CD4-positive, alpha-beta T cell treated with Interleukin-21 for 1 hour (primary cell): ENCODE measurements at places on chromosomes 5 and 9.

- DNase-seq: no peak
These were observed 67.2 kb upstream of the TSLP start for GRCh38 chr5:111004291-111004690.

- DNase-seq: no peak
These were observed 15.6 kb upstream of the DAB2 start for GRCh38 chr5:39440192-39440957.

DNA sequence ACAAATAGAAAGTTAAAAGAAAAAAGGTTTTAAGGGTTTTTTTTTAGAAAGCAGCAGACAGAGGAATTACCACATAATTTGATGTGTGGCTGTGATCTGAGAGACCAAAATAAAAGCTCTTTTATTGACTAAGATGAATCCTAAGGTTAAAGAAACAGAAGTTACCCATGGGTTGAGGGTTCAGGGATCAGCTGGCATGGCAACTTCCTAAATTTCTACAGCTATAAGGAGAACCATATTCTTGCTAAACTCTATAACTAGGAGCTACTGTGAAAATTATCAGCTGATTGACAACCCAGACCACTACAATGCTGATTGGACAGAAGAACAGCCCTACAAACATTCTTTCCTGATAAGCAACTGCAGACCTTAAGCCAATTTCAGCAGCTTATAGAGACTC, 40.2 kb downstream of the TMEM215 start:
- no peak for DNase-seq

DNA sequence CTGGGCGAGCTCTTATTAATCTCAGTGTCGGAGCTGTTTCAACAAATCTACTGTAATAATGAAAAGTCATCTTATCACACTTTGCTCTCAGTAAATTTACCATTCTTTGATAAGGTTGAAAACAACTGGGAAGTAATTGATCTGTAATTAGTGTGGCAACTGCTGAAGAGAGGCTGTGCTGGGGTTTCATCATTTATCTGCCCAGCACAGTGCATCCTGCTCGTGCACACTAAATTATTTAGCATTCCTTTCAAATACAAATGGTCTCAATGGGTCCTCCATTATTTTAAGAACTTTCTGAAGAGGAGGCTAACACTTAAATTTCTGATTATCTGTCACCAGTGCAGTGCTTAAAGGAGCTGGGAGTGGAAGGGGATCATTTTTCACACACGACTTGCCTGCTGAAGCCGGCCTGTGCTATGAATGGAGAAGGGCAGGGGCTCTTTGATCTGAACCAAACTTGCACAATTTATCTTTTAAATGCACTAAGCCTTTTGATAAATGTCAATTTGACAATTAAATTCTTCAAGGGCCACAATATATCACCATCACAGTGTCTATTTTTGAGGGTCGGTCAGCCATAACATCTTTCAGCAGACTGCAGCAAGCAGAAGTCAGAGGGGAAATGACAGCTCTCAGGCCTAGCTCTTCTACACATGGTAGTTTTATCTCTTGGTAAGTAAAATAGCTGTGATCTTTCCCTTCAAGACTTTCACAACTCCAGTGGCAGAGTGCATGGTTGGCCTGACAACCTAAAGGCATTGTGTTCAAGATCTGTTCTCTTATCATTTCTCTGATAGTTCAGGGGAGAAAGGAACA, 106.4 kb upstream of the EFNA5 start:
- no peak for DNase-seq

GRCh38 chr5:72494623-72495124, 12.5 kb downstream of the ZNF366 start:
- DNase-seq: no peak

DNA sequence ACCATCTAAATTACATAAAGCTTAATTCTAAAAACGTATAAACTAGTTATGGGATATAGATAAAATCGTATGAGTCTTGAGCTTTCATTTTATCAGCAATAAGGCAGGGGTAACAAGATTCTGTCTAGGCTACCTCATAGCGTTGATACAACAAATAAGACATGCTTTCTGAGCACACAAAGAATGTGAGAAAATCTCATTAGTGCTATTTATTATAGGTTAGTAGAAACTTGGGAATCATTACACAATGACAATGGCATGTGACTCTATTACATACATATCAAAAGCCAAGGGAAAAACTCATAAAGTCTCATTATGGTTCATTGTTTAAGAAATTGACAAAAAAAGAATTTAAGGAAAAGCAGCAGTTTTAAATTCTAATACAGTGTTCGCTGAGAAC, 448.6 kb downstream of the PLK2 start:
- no peak for DNase-seq

GRCh38 chr5:16570121-16570815, 46.5 kb downstream of the RETREG1 start:
- DNase-seq: no peak

DNA sequence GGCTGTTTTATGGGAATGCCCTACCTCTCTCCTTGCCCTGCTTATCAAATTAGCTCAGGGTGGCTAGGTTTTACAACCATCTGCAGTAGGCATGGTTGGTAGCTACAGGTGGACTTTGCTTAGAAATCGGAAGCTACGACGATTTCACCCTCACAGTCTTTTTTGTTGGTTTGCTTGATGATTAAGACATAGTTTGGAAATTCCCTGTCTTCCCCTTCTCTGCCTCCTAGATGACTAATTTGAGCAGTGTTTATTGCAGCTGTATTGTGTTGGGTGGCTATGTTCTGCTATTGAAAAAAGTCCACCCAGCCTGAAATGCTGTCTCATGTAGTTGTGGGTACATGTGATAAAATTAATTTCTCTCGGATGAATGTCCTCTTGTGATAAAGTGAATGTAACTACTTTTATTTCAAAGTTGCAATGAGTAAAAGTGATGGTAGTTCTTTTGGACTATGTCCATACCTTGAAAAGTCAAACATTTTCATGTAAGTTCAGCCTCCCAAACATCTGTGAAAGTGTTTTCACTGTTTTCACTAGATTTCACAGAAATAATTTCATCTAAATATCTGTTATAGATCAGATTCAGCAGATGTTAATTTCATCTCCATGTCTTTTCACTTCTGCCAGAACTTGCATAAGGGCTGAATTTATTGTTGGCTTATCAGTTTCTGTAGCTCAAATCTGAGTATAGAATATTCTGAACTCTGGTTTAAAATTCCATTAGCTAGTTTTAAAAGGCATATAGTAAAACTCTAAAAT, 37.3 kb upstream of the FYB1 start:
- DNase-seq: peak; percentile 57

- DNase-seq: no peak
These were observed 11.7 kb downstream of the NIPAL4 start for GRCh38 chr5:157471709-157472108.

DNA sequence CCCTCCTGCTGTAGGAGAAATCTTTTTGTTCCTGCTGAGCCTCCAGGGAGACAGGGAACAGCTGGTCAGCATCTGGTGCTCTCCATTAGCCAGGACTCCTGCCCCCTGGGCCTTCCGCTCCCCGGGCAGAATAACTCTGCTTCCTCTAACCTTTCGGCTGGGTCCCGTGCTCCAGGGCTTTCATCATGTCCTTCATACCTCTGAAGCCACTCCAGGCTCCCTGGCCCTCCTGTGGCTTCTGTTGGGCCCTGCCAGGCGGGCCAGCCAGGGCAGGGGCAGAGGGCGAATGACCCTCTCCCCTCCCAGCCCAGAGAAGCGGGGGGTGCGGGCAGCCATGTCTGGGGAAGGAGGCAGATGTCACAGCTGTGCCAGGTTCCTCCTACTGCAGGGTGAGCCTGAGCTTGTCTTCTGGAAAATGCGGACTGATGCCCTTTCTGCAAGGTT, 81.7 kb upstream of the LMX1B start:
- no peak for DNase-seq

DNA sequence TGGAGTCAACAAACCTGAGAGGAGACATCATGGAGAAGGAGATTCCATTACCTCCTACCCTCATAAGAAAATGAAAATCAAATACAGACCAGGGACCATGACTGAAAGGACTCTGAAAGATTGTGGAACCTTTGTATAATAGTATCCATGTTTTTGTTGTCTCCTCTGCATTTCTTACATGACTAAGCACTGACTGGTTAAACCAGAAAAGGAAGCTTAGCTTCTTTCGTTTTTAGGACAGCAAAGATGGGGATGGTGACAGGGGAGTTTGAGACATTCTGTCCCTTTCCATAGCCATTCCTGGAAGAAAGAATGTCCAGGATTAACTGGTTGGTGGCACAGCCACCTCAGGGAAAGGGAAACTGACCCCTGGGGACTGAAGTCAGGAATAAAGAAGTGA, 22.2 kb downstream of the ITGA1 start:
- DNase-seq: no peak

DNA sequence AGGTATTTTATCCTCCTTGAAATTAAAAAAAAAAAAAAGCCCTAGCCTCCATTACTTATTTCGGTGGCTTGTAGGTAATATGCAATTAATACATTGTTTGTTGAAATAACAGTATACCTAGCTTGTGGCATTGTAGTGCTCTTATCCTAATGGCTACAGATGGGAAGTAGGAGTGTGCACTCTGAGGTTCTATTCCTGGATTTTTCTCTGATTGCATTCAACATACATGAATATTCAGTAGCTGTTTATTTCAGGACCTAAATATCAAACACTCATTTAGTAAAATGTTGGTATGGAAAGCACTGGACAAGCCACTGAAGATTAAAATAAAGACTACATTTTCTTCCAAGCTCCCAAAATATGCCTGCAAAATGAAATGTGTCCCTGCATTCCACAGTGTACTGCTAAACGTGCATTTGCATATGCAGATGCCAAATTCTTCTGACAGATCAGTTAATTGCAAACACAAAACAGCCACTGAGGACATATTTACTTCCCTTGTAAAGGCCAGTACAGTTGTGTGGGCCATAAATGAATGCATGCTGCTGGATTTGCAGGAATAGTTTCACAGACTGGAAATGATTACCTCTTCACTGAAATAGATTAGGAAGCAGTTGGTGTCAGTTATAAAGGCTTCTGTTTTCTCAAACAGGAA, 826.1 kb downstream of the PRELID2 start:
- no peak for DNase-seq

DNA sequence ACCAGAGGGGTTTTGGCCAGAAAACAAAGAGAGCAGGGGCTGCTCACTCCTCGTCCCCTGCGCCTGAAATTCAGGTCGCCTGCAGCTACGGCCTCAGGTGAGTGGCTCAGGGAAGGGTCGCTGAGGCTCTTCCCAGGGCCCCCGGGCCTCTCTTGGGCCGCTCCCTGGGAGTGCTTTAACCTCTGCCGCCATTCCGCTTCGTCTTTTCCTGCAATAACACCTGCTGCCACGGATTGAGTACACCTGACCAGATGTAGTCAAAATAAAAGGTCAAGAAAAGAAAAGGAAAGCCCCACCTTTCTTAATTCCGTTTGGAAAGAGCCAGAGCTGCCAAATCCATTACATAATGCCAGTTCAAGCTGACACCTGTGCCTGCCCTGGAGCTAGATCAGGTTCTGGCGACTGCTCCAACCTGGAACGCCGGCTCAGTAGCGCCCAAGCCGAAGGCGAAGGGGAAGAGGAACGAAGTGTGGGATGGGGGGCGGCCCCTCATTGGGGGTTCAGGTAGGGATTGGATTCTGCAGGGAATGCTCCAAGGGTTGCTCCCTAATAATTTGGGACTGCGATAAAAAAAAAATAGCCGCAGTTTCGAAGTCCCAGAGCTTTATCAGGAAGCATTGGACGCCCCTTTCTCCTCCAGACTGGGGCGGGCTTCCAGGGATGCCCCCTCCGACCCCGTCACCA, 193.9 kb downstream of the MEF2C start:
- DNase-seq: no peak

DNA sequence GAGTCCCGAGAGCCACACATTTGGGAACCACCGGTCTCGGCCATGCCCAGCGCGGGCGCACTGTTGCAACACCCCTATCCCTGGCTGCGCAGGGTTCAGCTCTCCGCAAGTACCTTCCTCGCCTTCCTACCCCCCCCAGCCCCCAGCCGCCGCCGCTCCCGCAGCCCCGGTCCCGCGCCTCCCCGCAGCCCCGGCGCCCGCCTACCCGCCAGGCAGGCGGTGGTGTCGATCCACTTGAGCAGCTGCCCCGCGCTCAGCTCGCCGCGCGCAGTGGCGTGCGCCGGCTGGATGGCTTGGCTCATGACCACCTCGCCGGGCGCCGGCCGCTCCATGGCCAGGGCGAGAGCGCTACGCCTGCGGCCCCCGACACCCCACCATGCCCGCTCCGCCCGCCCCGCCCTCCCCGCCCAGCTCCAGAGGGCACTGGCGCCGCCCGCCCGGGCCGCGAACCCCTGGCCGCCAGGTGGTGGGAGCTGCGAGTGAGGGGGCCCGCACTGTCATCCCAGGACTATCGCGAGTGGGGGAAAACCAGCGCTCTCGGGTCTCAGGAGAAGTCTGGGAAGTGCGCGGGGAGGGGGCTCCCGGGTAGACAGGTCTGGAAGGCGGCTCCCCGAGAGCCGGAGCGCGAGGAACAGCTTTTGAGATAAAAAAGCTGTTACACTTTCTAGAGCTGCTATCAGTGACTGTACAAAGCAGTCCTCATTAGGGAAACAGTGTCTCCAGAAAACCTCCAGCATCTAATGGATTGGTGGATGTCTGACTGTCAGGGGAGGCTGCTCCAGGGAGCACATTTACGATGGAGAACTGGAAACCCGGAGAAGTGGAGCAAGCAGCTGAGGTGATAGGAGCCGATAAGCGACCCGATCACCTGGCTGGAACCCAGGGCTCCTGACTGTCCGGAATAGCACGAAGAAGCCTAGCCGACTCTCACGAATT, at the start of gene ACOT12:
TSS of gene ACOT12 (minus strand) at position 352 of the 936 bp plus-strand sequence. CDS start at position 332, 20 bp downstream.
- DNase-seq: no peak

GRCh38 chr9:69104830-69105527, 69.1 kb upstream of the TJP2 start:
- DNase-seq: no peak

- no peak for DNase-seq
These were observed 58.2 kb upstream of the SMARCA2 start for GRCh38 chr9:1956958-1957357.

- DNase-seq: no peak
These were observed 861 bp downstream of the NTRK2 start for GRCh38 chr9:84670138-84671041.

DNA sequence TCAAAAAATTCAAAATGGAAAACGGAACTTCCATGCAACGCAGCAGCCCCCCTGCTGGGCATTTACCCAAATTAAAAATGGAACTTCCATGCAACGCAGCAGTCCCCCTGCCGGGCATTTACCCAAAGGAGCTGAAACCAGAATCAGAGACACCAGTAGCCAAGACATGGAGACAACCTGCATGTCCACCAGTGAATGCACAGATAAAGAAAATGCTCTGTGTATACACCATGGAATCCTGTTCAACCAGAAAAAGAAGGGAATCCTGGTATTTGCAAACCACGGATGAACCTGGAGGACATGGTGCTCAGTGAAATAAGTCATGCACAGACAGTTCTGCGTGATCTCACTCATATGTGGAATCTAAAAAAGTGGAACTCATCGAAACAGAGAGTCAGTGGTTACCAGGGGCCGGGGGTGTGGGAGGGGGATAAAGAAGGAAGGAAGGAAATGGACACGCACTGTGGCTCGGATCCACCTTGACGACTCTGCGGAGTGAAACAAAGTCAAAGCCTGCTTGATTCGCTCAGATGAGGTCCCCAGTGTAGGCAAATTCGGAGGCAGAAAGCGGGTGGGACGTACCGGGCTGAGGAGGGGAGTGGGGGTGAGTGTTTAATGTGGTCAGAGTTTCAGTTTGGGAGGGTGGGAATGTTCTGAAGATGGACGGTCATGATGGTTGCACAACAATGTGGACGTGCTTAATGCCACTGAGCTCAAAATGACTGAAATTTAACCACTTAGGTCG, 40.2 kb upstream of the EXOC3 start:
- no peak for DNase-seq

- peak; percentile 57 for DNase-seq
These were observed 54.1 kb upstream of the CDKN2AIPNL start for GRCh38 chr5:134465816-134466240.

GRCh38 chr5:112174959-112175594, 244.0 kb downstream of the EPB41L4A start:
- DNase-seq: peak; percentile 62

GRCh38 chr9:77175151-77175550, 2.2 kb upstream of the VPS13A start:
- no peak for DNase-seq
